ENCODE measurements at places on chromosomes 5 and 9.

GRCh38 chr5:16609412-16609811 lies 7.4 kb downstream of the RETREG1 start:
- no peak for DNase-seq

DNA sequence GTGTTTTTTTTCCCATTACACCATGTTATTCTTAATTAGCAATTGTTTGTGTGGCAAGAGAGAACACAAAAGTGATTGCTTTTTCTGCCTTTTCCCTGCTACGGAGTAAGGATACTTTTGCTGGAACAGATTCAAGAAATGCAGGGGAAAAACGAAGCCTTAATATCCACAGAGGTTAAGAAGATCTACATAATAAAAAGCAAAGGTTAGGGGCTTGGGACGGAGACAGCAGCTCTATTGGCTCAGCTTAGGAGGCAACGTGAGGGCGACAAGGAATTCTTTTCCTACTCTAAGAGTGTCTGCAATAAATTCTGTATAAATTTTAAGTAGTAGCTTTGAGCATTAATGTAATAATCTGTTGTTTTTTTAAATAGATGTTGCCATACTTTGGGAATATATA lies 693.3 kb downstream of the DTWD2 start:
- no peak for DNase-seq

DNA sequence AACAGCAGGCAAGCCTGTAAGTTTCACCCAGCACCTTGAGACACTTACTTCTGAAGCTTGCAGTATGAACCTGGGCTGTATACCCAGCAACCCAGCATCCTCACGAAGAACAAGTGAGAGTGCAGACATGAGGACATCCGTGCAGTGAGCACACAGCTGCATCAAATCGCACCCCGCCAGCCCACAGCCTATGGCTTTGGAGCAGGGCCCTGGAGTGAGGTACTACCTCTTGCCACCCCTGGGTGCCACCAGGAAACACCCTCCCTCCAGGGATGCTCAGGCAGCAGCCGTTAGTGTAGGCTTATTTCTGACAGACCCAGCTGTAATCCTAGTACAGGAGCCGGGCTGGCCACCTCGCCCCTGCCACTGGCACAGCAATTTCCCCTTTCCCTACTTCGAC lies 81.4 kb downstream of the ATPSCKMT start:
- DNase-seq, result no peak

GRCh38 chr5:42760426-42760825 lies 3.8 kb downstream of the CCDC152 start:
- DNase-seq, result no peak

- no peak for DNase-seq
Measured at GRCh38 chr5:62717301-62717933, 138.8 kb downstream of the LRRC70 start.

- DNase-seq, result no peak
Measured at GRCh38 chr5:124402144-124402581, 344.3 kb downstream of the ZNF608 start.

- DNase-seq, result no peak
Measured at GRCh38 chr5:141478321-141478945, 2.7 kb downstream of the PCDHGC3 start.

- DNase-seq, result peak; percentile 4
Measured at GRCh38 chr9:5263351-5264218, 32.4 kb downstream of the INSL4 start.

- no peak for DNase-seq
Measured at GRCh38 chr9:101307524-101308213, 77.1 kb downstream of the BAAT start.

GRCh38 chr5:98334946-98335345 lies 438.5 kb upstream of the RGMB start:
- no peak for DNase-seq

DNA sequence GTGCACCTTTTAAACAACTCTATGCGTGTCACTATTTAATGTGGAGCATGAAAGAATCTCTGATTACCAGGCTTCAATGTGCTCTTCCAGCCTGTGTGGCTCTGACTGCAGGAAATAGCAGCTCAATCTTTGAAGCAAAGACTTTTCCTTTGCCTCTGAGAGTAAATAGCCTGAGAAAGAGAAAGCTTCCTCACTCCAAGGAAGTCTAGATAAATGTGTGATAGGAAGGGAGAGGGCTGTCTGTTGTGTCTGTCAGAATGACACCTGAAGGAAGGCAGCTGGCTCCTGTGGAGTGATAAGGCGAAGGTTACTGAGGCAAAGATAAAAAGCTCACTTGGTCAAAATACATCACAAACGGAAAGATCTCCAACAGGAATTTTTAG lies 205.3 kb upstream of the HAPLN1 start:
- no peak for DNase-seq

All from stimulated activated CD4-positive, alpha-beta T cell treated with anti-CD3 and anti-CD28 coated beads, TNF-alpha, amount 100 ng/mL, for 48 hours (primary cell).